ENCODE measurements at places on chromosomes 12 and 14.
A peak's percentile ranks its signal among the peaks of the same experiment; 100 is the strongest.

GRCh38 chr12:54220092-54220557 is 31.3 kb upstream of the SMUG1 start:
- DNase-seq, result peak; percentile 61

DNA sequence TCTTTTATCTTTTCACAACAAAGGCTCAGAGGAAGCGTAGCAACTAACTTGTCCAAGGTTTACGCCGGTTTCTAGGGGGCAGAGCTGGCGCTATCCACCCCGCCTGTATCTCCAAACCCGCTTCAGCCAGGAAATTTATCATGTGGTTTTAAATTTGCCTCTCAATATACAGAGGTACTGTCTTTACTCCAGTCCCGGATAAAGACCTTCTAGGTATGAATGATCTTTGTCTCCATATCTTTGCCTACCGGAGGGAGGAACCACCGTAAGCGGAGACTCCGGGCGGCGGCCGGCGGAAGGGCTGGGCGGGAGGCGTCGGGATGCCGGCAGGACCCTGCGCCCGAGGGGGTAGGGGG is 693 bp upstream of the RIMKLB start:
- DNase-seq, result peak; percentile 21

DNA sequence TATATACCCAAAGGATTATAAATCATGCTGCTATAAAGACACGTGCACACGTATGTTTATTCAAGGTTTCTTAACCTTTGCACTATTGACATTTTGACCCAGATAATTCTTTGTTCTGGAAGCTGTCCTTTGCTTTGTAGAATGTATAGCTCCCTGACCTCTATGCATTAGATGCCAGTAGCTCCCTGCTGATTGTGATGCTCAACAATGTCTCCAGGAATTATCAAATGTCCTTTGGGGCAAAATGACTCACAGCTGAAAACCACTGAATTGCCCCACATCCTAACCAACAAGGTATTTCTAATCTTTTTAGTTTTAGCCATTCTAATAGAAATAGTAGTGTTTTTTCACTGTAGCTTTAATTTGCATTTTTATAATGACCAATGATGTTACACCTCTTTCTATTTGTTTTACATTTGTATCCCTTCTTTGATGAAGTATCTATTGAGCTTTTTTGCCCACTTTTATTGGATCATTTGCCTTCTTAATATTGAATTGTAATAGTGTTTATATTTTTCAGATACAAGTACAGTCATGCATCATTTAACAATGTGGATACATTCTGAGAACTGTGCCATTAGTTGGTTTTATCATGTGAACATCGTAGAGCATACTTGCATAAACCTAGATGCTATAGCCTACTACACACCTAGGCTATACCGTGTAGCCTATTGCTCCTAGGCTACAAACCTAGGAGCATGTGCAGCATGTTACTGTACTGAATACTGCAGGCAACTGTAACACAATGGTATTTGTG is 10.4 kb upstream of the NOPCHAP1 start:
- DNase-seq, result no peak

DNA sequence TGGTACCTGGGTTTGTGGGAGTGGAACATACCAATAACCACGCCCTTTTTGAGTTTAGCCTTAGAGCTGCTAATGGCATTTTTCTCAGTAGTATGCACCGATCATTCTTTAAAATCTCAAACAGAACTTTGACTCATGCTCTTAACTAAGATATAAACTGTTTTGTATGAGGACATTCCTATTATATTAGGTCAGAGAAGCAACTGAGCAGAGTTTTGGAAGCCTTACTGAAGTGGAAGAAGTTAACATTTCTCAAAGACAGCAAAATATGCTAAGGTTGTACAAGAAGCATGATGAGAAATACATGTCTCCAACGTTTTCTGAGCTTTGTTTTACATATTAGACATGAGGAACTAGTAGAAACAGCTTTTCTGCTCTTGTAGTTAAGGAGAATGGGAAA is 819.2 kb downstream of the FSCB start:
- no peak for DNase-seq

GRCh38 chr12:17060260-17060659 is 454.3 kb upstream of the LMO3 start:
- DNase-seq, result no peak

GRCh38 chr14:102095871-102096568 is 9.2 kb upstream of the HSP90AA1 start:
- DNase-seq, result no peak

GRCh38 chr14:71942904-71943694 is 10.9 kb downstream of the RGS6 start:
- no peak for DNase-seq

- DNase-seq, result no peak
These were observed 8.2 kb downstream of the ALDH1L2 start for GRCh38 chr12:105076098-105076497.

DNA sequence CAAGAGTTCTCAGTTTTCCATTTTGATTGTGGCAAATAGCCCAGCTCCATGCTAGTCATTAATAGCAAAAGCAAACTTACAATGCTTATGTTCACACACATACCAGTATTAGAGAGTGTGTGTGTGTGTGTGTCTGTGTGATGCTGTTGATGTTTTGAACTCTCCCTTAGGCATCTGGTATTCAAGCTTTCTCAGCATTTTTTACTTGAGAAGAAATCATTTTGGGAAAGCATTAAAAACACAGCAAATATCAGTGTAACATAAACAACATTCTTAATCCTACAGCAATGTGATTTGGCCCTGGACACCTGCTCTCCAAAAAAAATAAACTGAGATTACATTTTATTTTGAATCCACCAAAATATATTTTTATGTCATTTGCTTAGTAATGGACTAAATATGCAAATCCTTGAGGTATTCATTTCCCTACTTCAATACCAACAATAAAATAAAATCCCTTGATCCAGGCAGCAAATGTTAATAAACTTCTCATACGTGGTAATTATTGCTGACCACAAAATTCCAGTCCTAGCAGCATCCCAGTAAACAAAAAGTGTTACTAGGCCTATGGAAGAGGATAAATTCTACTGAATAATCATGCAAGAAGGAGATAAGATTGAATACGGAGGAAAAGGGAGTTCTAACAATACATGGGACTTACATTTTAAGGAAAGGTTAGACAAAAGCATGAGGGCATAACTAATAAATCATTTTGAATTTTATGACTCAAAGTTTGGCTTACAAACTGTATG is 249.5 kb upstream of the CLEC14A start:
- DNase-seq, result no peak

DNA sequence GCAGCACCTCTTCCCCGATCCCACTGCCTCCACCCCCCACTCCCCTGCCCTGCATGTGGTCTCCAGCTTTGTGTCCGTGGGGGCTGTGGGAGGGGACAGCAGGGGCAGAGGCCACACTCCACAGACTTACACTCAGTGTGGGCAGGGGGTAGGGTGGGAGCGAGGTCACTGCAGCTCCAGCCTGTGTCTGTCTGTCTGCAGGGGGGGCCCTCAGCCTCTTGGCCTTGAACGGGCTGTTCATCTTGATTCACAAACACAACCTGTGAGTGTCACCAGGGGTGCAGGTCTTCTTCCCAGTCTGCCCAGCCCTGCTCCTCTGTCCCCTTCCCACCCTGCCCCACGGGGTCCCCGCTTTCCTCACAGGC is 6.5 kb downstream of the NOC4L start:
- DNase-seq, result no peak

DNA sequence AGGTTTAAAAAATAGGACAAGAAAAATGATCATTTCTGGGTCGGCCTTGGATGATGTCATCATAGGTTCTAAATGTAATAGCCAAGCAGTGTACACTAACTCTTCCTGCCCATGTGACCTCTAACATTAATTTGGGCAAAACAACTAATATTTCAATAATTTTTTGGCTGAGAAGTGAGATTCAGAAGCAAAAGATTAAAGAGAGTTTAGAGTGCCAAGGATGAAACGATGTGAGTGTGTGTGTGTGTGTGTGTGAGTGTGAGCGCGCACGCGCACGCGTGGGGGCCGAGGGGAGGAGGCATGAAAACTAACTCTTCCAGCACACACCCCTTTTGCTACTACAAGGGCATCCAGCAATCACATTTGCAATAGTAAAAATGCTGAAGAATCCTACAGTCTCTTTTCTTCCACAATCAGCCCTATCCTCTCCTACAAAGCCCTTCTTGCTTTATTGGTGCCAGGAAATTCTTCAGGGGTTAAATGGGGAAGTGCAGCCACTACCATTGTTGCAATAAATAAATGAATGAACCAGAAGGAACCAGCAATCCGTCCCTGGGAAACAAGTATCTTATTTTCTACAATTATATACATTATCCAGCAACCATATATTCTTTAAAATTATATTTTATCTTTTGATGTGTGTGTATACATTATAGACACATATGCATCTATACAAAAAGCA is 52.9 kb downstream of the PEBP1 start:
- no peak for DNase-seq

- DNase-seq, result no peak
These were observed 17.8 kb upstream of the EGLN3 start for GRCh38 chr14:33968722-33969121.

DNA sequence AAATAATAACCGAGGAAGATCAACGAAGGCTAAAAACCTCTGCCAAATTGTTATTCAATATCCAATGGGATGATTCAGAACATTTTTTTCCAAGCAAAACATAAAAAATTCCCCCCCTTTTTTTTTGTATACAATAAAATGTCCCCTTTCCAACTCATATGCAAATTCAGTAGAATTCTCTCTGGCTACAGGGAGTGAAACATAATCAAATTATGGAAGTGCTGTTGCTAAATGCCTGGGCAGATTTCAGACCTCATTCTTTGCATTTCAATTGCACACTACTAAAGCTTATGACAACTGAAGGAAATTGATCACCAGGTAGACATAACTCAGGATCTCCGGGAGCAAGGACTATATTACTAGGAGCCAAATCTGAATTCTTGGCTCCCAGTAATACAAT is 51.0 kb downstream of the LMNTD1 start:
- no peak for DNase-seq

DNA sequence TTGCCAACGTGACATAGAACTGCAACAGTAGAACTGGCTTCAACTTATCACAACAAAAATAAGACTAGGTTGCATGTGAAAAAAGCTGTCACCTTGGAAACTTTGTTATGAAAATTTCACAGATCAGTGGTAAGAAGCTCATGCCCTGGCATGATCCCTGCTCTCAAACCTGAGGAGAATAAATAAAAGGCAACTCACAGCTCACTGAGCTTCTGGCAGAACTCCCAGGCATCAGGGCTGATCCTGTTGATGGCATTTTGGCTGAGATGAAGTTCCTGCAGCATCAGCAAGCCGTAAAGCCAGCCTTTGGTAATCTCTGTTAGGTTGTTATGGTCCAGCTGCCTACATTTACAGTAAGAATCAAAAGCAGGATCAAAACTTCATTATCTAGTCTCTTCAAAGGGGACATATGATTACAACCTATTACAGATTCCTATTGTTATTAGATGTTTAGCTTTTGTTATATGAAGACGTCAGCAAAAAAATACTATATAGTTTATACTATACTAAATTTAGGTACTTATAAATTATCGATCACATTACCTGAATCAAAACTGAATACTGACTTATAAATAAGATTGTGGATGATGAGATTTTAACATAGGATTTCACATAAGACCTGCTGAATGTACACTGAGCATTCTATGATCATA is 32.0 kb downstream of the LRIG3 start:
- DNase-seq, result no peak

DNA sequence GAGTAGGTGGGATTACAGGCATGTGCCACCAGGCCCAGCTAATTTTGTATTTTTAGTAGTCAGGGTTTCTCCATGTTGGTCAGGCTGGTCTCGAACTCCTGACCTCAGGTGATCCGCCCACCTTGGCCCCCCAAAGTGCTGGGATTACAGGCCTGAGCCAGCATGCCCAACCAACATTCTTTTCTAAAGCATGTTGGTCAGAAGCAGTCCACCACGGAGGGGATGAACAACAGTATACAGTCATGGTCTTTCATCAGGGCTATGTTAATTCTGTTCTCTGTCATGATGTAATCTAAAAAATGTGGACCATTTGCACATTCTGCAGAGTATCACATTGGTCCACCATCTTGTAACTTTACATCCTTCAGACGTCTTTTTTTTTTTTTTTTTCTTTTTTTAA is 3.6 kb downstream of the MRPL51 start:
- DNase-seq, result no peak

DNA sequence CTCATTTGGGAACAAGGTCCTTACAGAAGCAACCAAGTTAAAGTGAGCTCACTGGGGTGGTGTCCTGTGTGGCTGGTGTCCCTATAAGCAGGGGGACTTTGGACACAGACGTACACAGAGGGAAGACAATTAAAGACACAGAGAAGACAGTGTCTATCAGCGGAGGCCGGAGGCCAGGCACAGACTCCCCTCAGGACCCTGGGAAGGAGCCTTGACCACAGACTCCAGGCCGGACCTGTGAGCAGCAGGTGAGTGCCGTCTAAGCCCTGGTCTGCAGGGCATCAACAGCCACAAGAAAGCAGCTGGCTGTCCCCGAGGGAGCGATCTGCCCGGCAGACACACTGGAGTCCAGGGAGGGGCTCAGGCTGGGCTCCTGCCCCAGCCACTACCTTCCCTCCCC is 219.1 kb upstream of the C14orf180 start:
- no peak for DNase-seq

DNA sequence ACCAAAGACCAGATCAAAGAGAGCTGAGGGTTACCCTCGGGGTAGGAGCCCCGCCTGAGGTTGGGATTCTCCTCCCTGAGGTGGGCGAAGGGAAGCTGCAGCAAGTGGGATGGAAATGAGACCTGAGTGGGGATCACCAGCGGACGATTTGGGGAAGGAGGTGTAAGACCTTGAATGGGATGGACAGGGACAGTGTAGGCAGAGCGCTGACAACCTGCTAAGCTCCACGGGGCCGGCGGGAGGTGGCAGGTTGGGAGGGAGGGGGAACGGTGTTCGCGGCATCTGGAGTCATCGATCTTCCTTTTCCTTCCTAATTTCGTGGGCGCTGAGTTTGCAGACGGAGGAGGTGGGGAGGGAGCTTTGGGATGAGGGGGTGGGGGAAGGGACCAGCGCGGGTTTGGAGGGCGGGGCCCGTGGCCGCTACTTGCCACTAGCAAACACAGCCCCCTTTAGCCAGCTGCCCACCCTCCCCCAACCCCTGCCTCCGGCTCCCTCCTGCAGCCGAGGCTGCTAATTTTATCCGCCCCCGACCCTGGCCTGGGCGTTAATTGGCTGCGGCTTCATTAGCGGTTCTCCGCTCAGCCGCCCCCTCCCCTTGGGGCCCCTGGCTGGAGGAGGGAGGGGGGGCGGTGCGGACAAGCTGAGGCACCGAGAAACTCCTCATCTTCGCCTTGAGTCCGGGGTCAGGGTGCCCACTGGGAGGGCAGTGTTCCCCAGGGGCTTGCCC is 2.8 kb upstream of the SHMT2 start:
- no peak for DNase-seq

- no peak for DNase-seq
These were observed 119.3 kb downstream of the SLC35F4 start for GRCh38 chr14:57746563-57746962.

GRCh38 chr14:63383776-63384367 is 65.1 kb upstream of the GPHB5 start:
- no peak for DNase-seq
